Suppressor macrophage treated with lipopolysaccharide for 1 hour (primary cell): ENCODE measurements at places on chromosomes 2 and 18.

DNA sequence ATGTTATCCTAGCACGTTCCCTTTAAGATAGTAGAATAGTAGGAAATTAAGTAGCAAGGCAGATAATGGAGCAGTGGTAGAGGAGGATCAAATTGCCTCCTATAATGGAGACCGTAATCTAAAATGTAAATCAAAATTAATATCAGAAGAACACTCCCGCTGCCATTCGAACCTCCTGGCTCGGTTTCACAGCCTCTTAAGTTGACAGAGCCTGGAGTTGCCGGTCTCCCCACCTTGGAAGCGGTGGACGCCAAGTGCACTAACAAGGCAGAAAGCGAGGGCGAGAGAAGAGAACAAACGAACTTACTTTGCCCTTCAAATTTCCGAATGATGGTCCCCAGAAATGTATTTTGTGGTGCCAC, 450 bp downstream of the KCNH7 start:
- no peak for DNase-seq

DNA sequence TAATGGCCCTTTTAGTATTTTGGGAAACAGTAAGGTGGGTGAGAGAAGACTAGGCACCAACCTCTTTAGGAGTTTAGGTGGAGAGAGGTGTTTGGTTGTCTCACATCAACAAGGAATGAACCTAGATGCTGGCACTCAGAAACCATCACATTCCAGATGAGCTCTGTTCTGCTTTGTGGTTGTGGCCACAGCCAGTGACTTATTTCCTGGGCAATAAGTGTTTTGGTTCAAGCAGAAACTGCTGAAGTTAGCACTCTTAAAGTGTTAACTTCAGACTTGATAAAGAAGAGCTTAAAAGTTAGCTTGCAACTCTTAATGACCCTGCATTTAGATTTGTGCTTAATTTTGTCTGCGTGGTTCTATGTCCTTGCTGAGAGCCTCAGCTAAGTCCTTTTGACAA, 929.2 kb downstream of the SLC4A3 start:
- DNase-seq, result no peak

DNA sequence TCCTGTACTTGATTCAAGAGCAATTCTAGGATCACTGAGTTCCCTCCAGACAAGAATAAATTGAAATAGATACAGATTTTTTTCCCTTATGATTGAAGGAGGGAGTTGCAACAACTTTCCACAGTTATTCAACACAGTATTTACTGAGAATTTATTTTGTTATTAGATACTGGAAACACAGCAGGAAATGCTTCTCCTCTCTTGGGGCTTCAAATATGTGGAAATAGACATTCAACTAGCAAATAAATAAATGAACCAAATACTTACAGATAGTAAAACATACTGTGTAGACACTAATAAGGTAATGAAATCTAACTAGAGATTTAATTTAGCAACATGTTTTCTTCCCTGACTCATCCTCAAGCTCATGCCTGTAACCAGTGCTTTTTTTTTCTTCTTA, 169.2 kb downstream of the LNPK start:
- no peak for DNase-seq

DNA sequence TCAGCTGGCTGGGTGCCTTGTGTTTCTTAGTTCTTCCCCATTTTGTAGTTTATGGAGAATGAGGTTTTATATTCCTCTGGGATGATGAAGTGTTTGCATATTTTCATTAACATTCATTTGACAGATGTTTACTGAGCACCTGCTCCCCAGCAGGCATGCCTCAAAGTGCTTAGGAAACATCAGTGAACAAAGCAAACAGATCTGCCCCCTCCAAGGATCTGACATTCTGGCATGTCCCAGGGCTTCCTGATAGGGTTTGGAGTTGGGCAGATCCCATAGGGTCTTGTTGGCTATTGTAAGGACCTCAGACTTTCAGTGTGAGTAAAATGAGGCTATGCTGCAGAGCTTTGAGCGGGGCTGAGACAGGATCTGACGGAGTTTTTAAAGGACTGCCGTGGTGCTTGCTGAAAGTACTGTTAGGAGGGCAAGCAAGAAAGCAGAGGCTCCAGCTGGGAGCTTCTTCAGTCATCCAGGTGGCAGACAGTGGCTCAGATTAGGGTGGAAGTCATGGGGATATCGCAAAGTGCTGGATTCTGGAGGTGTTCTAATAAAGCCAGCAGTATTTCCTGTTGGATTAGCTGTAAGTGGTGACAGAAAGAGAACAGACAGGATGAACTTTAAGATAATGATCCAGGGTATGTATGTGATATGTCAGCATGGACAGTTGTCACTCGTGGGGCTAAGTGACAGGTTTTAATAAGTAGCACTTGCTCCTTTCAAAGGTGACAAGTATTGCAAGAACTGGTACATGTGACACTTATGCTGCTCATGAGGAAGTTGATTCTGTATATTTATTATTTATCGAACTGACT, 11.3 kb upstream of the IAH1 start:
- DNase-seq, result no peak

GRCh38 chr2:111119822-111120252, 877 bp upstream of the BCL2L11 start:
- no peak for DNase-seq
